ENCODE measurements at places on chromosomes 13 and 19.

DNA sequence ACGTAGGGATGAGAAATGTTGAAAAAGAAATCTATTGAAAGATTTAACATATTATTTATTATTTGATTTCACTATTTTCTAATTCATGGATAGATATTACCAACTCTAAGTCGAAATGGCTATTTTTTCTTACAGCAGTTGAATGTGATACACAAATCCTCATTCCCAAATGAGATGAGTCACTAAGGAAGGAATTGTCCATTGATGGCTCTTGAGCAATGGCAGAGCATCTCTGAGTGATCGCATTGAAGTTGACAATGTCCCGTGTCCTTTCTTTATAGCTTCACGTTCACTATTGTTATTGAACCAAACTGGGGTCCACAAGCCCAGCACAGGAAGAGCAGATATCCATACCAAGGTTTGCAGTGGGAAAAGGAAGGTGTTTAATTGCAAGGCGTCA lies 648.3 kb upstream of the SPRY2 start:
- no peak for DNase-seq

DNA sequence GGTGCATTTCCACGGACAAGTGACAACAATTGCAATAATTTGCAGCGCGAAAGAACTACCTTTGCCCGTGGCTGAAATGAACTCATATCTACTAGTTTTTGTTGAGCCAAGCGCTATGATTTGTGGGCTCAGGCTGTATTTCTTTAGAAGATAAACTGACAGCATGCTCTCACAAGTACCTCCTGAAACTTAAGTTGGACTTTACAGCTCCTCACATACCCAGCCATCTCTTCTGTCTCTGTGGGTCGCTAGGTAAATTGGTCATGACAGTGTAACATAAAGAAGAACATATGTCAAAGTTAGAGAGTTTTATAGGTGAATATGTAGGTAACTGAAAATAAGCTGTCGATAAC lies 839 bp downstream of the COG6 start:
- DNase-seq, result no peak

DNA sequence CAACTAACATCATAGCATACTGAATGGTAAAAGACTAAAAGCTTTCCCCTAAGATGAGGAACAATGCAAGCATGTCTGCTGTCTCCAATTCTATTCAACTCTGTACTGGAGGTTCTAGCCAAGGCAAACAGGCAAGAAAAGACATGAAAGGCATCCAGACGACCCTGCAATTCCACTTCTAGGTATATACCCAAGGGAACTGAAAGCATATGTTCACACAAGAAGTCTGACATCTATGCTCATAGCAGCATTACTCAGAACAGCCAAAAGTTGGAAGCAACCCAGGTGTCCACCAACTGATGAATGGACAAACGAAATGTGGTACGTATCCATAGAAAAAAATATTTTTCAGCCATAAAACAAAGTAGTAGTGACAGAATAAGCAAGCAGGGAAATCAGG lies 39.1 kb downstream of the PEPD start:
- no peak for DNase-seq

DNA sequence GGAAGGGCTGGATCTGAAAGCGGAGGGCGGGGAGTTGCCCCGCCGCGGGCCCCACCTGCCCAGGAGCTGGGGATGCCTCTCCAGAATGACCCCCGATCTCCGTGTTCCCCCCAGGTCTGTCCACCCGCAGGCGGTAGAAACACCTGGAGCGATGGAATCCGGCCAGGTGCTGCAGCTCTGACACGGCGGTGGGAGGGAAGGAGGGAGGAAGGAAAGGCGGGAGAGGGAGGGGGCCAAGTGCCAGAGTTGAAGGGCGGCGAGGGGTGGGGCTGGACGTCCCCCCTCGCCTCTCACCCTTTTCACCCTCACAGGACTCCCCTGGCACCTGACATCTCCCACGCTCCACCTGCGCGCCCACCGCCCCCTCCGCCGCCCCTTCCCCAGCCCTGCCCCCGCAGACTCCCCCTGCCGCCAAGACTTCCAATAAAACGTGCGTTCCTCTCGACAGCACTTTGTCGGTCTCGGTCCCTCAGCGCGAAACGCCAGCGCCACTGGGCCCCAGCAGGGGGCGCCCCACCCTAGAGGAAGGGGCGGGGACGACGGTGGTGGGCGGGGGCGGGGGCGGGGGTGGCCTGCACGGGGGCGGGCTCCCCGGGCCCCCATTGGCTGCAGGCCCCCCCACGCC lies 337 bp upstream of the FXYD7 start:
- peak; percentile 68 for DNase-seq

- no peak for DNase-seq
These were observed 35.4 kb downstream of the DOCK9 start for GRCh38 chr13:98942485-98942884.

DNA sequence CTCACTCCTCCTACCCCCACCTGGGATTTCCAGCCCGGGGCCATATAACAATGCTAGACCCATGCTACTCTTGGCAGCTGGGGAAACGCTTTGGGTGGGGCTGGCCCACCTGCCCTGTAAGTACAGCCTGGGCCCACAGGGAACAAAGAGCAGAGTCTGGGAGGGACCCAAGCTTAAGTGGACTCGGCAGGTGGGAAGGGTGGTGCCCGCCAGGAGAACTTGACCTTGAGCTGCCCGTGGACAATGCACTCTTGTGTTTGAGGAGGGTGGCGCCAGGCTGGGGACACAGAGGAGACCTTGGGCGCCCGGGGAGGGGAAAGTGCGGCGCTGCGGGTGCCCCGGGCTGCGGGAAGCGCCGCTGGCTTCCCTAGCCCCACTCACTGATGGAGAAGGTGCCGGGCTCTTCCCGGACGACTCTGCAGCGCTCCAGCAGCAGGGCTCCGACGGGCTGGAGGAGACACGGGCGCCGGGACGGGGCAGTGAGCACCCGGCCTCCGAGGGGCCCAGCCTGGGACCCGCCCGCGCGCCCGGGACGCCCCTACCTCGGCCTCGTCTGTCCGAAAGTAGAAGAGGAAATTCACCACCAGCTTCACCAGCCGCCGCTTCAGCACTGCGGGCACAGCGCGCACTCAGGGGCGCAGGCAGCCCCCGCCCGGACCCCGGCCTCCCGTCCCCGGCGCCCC lies 607 bp downstream of the PLEKHJ1 start:
- no peak for DNase-seq

All from AG08396 (cell line).